ENCODE measurements at places on chromosomes 12 and 14. TPM values are rescaled to one million over a fixed set of nuclear protein-coding genes. Genes with fewer than 3 reads are reported as not detected.

- no peak for DNase-seq
These were observed 11.9 kb downstream of the PTGDR start for GRCh38 chr14:52279408-52279807.

Gene KCNA5
- total RNA-seq: not detected

DNA sequence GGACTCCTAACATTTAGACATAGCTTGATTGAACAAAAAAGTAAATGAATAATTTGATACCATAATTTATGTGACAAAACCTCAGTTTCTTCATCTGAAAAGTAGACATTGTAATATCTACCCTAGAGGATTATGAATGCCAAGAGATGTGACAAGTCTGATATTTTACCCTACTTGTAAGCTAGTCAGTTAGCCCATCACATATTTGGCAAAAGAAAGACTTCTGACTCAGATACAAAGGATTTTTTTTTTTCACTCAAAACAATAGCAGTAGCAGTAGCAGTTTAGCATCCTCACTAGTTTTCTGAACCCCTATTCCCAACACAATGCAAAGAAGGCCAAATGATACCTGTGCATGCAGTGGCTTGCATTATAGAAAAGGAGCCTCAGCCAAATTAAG is 377.3 kb upstream of the E2F7 start:
- DNase-seq: no peak

- no peak for DNase-seq
These were observed 787 bp upstream of the PRMT5 start for GRCh38 chr14:22929961-22930364.

DNA sequence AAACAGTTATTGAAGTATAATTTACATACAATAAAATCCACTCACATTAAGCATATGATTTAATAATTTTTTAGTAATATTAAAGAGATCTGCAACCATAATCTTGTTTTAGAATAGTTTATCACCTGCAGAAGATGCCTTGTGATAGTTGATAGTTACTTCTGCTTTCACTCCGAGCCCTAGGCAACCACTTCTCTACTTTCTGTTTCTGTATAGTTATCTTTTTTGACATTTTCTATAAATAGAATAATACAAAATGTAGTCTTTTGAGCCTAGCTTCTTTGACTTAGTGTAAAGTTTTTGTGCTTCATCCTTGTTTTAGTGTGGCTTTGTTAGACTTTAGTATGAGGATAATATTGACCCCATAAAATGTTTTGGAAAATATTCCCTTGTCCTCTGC is 111.0 kb downstream of the MNAT1 start:
- DNase-seq: no peak

Gene FAIM2
- total RNA-seq: 0.54 TPM

GRCh38 chr12:15222219-15222618 is 1.0 kb upstream of the RERG start:
- DNase-seq: no peak

- DNase-seq: no peak
These were observed 4.8 kb downstream of the SLC41A2 start for GRCh38 chr12:104953323-104953722.

GRCh38 chr14:48008646-48009045 is 333.2 kb upstream of the MDGA2 start:
- DNase-seq: no peak

Gene TSPAN19
- total RNA-seq: not detected

DNA sequence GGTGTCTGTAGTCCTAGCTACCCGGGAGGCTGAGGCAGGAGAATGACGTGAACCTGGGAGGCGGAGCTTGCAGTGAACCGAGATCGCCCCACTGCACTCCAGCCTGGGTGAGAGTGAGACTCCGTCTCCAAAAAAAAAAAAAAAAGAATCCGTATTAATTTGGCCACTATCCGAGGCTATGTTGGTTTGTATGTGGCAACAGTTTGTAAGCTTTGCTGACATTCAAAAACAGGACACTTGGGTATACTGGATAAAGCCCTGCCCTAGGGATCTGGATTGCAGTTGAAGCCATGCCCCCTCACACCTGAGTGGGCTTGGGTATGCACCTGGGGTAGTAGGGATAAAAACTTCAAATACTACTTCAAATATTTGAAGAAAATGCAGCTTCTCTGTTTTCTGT is 14.5 kb downstream of the IFNG-AS1 start:
- DNase-seq: no peak

Gene KRT78
- not detected for total RNA-seq

Gene CIROP
- not detected for total RNA-seq

- peak; percentile 11 for DNase-seq
These were observed 756 bp downstream of the TULP3 start for GRCh38 chr12:2891240-2892053.

DNA sequence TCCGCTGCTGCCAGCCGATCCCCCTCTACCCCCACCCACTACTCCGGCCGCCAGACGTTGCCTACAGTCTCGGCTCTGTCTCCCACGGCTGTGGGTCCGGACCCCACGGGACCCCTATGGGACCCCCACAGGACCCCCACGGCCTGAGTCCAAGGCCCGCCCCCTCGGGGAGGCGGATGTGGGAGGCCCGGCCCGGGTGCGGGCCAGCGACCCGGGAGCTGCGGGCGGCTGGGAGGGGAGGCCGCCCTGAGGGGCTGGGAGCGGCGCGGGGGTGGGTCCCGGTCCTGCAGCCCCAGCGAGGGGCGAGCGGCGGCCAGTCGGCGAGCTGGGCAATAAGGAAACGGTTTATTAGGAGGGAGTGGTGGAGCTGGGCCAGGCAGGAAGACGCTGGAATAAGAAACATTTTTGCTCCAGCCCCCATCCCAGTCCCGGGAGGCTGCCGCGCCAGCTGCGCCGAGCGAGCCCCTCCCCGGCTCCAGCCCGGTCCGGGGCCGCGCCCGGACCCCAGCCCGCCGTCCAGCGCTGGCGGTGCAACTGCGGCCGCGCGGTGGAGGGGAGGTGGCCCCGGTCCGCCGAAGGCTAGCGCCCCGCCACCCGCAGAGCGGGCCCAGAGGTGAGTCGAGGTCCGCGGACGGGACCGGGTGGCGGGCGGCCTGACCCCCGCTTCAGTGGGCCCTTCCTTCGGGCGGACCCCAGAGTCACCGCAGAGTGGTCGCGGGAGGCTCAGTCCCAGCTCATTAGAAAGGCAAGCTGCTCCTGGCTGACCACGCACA is at the start of gene ACVRL1:
Gene ACVRL1, plus strand, starts transcription at position 422 of the 773 bp plus-strand sequence. CDS start 4,971 bp downstream, outside the sequence.
- DNase-seq: no peak

DNA sequence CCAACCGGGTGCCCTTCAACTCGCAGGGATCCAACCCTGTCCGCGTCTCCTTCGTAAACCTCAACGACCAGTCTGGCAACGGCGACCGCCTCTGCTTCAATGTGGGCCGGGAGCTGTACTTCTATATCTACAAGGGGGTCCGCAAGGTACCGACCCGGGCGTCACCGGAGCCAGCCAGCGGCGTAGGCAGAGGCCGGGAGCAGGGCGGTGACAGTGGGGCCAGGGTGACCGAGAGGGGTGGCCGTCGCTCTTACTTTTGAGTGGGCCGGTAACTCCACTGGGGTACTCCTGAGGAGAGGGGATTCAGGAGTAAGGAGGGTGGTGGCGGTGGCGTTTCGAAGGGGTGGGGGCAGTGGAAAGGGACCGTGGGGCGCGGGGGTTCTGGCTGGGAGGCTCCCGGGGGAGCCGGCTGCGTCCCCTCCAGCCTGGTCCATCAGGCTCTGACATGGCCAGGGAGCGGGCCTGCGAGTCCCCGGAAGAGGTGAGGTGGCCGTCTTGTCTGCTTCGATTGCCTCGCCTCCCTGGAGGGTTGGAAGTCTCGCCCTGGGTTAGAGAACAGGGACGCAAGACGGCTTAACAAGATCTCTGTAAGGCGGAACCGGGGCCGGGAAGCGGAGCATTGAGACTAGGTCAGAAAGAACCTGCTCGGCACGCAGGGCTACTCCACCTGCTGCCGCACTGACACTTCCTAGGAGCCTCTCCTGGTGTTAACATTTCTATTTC is 491 bp downstream of the WDR20 start:
- DNase-seq: peak; percentile 13

DNA sequence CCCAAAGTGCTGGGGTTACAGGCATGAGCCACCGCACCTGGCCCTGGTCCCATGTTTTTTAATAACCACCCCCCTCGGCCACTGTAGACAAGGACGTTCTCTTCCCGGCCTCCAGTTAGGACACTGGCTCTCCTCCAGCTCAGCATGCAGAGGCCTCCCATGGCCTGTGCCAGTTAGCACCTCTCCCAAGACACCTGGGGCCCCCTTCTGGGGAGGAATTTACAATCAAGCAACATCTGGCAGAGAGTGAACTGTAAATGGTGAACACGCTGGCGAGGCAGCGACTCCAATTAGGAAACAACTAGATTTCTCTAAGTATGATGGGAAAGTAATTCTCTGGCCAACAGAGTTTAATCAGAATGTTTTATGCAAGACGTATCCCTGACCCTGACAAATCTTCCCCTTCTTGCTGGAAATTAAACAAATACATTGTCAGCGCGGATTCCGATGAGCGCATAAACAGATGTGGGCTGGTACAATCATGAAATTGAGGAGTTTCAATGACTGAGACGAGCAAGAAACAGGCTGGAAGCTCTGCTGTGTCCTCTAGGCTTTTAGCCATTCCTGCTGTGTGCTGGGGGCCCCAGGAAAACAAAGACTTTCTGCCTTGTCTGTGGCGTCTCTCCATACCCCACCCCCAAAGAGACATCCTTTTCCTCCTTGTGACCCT is 61.7 kb upstream of the DLK1 start:
- DNase-seq: no peak

DNA sequence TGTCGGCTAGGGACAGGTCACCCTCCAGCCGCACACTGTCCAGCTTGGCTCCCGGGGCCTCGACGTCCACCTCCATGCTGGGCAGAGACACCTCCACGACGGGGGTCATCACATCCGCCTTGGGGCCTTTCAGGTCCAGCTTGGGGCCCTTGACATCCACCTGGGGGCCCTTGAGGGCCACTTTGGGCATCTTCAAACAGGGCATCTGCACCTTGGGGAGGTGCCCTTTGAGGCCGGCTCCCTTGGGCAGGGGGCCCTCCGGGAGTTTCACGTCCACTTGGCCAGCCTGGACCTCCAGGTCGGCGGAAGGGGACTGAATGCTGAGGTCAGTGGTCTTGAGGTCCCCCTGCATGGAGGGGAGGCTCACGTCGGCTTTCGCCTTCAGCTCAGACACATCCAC is 17.9 kb downstream of the PLD4 start:
- no peak for DNase-seq

Gene RNASE1
- total RNA-seq: 0.40 TPM

GRCh38 chr12:12546314-12546772 is 16.3 kb downstream of the DUSP16 start:
- no peak for DNase-seq

GRCh38 chr14:55384536-55384935 is 27.1 kb downstream of the ATG14 start:
- DNase-seq: no peak

Gene PTGR2
- total RNA-seq: 3.3 TPM

DNA sequence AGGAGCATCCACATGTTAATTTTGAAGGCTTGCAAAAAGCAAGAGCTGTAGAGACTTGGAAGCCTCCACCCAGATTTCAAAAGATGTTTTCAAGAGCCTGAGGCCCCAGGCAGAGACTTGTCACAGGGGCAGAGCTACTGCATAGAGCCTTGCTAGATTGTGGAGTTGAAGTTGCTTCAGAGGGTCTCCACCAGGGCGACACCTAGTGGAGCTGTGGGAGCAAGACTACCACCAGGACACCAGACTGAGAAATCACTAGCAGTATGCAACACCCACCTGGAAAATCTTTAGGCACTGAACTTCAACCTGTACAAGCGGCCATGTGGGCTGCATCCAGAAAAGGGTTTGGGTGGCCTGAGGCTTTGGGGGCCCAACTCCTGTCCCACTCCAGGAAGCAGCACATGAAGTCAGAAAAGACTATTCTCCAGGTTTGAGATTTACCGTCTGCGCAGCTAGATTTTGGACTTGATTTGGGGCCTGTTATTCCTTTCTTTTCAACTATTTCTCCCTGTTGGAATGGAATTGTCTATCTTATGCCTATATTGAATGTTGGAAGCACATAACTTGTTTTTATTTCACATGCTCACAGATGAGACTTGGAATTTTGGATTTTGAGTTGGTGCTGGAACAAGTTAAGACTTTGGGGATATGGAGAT is 508.6 kb downstream of the FLRT2 start:
- DNase-seq: peak; percentile 13

DNA sequence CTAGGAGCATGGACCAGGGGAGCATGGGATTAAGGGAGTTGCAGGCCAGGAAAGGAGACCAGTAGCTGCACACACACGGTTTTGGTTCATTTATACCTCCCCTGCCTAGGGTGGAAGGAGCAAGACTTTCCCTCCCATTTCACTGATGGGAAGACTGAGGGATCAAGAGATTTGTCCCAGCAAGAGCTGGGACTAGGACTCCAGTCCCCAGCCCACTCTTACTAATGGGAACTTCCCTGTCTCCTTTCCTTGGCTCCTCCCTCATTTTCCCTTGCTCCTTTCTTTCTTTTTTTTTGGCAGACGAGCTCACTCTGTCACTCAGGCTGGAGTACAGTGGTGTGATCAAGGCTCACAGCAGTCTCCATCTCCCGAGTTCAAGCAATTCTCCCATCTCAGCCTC is 13.0 kb downstream of the SCNN1A start:
- DNase-seq: no peak

GRCh38 chr14:64800000-64800399 is 79.7 kb downstream of the SPTB start:
- DNase-seq: no peak

Gene DLK1
- total RNA-seq: 0.63 TPM

DNA sequence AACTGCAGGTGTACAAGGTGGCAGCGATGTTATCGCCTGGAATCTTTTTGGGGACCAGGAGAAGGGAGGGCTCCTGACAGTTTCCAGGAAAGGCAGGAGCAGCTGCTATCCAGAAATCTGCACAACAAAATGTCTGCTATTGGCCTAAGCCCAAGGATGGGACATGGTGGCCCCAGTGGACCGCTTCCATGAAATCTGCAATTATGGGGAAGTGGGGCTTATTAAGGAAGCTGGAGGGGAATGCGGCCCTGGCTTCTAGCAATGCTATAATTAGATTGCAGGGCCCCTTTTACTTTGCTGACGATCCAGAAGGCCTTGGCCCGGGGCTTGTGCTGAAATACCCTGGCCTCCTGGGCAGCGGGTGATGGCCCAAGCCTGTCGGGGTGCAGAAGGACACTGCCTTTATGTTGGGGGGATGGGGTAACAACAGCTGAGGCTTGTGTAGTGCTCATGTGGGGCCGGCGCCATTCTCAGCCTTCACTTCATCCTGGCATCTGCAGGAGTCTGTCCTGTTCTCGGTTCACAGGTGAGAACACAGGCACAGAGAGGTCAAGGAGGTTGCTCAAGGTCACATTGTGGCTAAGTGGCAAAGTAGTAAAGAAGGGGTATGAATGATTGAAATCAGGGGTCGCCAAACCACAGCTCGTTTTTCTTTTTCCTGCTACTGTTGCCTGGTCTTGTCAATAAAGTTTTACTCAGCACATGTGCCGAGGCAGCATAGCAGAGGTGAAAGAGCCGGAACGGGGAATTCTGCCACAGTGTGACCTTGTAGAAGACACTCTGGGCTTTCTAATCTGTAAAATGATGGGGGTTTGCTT is 153.5 kb downstream of the RBM19 start:
- DNase-seq: no peak

DNA sequence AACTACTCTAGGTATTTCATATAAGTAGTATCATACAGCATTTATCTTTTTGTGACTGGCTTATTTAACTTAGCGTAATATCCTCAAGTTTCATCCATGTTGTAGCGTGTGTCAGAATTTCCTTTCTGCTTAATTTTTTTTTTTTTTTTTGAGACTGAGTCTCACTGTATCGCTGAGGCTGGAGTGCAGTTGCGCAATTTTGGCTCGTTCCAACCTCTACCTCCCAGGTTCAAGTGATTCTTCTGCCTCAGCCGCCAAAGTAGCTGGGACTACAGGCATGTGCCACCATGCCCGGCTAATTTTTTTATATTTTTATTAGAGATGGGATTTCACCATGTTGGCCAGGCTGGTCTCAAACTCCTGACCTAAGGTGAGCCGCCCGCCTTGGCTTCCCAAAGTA is 28.9 kb downstream of the PNMA1 start:
- no peak for DNase-seq

Data from activated T-cell treated with anti-CD3 and anti-CD28 coated beads, Interleukin-2, amount 50 U/mL, for 4 hours (primary cell).